ENCODE measurements at places on chromosomes 4 and X.

GRCh38 chr4:96342790-96343455, 503.0 kb downstream of the PDHA2 start:
- DNase-seq = no peak

GRCh38 chr4:145552181-145552822, 66.9 kb upstream of the MMAA start:
- no peak for DNase-seq

DNA sequence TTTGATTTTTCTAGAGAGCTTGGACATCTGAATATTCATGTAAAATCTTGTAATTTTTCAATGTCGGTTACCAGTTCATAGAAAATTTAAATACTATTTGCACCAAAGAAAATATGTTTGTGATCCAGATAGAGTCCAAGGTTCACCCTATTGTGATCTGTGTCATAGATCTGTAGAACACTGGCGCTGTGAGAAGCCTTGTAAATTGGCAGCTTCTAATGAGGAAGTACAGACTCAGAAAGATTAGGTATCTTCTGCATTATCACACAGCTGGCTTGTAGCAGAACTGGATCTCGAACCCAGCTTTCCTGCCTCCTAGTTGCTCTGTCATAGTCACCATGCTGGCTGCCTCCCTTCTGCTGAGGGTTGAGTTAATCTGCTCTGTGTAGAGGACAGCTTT, 106.5 kb upstream of the PAK3 start:
- DNase-seq = no peak

GRCh38 chr4:42533042-42533441, 123.9 kb downstream of the ATP8A1 start:
- DNase-seq = no peak

DNA sequence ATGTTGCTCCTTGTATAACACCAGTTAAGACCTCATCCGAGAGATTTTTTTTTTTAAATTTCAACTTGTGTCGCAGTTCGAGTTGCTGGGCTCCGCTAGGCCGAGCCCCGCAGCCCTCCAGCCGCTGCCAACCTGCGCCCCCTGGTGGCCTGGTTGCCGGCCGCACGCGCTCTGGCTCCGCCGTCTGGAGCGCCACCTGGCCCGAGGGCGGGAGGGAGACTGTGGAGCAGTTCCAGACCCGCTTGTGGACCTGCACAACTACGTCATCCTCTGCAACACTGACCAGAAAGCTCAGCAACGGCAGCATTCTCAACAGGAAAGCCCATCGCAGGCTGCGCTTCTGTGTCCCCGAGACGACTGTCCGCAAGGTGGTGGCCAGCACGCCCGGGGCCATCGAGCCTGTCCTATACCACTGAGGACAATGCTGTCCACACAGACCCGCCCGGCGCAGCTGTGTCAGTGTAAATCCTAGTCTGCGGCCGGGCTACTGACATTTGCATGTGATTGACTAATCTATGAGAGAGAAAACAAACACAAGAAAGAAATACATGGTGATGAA, 39.1 kb downstream of the ARL9 start:
- DNase-seq = peak; percentile 84

- DNase-seq = no peak
These were observed 212.7 kb upstream of the TBL1X start for GRCh38 chrX:9252182-9252581.

DNA sequence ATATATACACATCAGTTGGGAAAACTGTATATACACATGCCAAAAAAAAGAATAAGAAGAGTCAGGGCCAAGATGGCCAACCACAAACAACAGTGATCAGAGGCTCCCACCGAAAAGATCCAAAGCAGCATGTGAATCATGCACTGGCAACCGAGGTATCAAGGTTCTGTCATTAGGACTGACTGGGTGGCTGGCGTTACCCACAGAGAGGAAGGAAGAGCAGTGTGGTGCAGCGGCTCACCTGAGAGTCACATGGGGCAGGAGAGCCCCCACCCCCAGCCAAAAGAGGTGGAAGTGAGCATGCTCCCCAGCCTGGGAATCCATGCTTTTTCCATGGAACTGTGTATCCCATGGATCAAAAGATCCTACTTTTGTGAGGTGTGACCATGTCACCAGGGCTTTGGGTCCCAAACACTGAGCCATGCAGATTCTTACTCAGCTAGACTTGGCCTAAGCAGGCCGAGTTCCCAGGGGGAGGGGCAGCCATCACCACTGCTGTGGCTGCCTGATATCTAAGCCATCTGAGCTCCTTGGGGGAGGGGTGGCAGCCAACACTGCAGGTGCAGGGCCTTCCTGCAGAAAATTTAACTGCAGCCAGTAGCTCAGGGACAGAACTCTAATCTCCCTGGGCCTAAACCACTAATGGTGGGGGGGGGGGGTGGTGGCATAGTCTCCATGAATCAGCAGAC, 52.8 kb downstream of the P2RY10 start:
- DNase-seq = no peak

DNA sequence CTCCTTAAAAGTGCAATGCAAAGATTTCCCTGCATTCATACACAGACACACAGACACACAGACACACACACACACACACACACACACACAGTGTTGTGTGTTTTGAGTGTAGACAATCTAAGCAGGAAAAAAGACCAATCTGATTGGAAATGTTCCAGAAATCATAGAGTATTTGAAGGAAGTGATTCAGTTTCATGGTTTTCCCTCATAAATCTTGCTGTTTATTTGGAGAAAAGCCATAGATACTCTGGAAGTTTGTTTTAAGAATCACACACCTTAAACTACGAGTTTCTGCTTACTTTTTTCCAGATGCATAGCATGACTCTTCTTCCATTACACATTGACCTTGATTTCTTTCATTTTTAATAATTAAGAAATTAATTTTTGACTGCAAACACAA, 298.5 kb upstream of the BMP3 start:
- DNase-seq = no peak

GRCh38 chr4:170051402-170051801, 25.2 kb upstream of the MFAP3L start:
- DNase-seq = no peak

DNA sequence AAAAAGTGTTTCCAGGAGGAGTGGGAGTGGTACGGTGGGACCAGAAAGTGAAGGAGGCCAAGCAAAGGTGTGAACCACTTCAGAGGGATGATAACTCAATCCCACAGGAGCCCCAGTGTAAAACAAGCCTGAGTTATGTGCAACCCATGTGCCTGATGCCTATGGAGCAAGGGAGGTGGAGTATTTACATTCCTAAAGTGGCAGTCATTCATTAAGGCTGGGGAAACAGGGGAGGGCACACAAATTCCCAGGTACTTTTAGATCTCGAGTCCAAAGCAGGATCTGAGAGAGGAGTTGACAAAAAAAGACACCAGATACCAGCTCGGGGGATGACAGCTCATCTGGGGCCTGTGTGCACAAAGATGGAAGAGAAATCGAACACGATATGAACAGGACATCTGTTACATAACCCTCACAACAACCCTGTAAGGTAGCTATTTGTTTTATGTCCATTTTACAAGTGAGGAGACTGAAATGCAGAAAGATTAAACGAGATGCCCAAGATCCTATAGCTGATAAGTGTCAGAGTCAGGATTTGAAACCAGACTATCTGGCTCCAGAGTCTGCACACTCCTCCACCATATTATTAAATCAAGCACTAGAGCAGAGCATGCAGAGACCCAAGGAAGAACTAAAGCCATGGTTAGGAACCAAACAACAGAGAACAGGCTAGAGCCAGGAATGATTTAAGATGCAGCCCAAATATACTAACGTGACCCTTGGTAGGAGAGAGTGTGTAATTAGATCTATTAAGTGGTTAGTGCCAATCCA, 91.9 kb upstream of the MAPK10 start:
- DNase-seq = no peak

- DNase-seq = no peak
These were observed 1.1 kb downstream of the PLAC8 start for GRCh38 chr4:83113429-83113786.

DNA sequence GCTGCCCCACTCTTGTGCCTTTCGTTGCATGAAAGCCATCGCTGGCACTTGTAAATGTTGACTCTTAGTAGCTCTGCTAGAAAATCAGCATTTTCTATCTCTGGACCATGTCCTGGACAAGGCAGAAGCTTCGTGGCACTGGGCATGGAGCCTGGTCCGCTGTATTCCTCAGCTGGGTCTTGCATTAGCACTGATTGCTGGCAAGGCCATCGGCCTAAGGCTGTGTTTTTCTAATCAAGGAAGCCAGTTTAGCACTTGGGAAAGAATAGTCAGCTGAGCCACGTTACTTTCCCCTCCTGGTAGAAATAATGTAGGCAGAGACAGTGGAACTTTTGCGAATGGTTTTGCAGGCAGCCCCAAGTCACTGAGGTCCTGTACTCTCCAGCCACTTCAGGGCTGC, 180.2 kb upstream of the EOLA2 start:
- DNase-seq = no peak

GRCh38 chr4:1310796-1311631, 21.3 kb downstream of the MAEA start:
- DNase-seq = no peak

GRCh38 chr4:182699201-182699600, 218.0 kb downstream of the DCTD start:
- no peak for DNase-seq

GRCh38 chrX:19121898-19122640, at the start of gene ADGRG2:
Gene ADGRG2 (minus strand): TSS chrX:19122468. CDS start chrX:19068834, 53,634 bp downstream.
- no peak for DNase-seq

GRCh38 chr4:46392421-46392820, 2.5 kb upstream of the GABRA2 start:
- DNase-seq = no peak

DNA sequence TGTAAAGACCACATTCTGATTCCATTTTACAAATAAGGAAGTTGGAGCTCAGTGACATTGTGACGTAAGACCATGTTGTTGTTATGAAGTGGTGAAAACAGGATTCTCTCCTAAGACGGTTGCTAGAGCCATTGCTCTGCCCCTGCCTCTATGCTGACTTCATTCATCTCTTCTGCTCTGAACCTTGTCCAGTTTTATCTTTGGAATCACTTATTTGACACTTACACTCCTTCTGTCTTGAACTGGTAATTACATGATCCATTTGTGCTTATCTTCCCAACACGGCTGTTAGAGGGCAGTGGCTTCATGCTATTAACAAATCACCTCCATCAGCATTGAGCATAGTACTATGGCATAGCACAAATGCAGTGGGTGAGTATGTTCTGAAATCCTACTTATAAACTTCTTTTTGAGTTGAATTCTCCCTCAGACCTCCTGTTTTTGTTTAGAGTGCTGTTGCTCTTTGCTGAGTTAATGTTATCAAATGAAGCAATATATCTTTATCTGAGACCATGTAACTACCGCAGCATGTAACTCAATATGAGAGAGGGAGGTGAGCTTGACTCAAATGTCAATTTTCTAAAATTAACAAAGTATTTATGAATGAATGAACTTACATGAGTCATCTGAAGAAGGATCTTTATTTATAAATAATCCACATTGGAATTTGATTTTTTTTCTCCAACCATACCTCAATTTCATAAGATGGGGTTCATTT, 177.8 kb downstream of the RASL11B start:
- peak; percentile 36 for DNase-seq

- DNase-seq = no peak
These were observed 651 bp upstream of the SAP30 start for GRCh38 chr4:173370130-173370476.

Data from large intestine (tissue), 12 donors.